MG63 (cell line): ENCODE measurements at places on chromosomes 11 and 22. TPM values are rescaled to one million over a fixed set of nuclear protein-coding genes. Genes with fewer than 3 reads are reported as not detected.

Gene PRPF19
- 94.4 and 98.0 TPM in 2 replicates for total RNA-seq

Gene HEPHL1
- total RNA-seq: not detected in 2 replicates

Gene TRIM34
- 10.7 and 10.8 TPM in 2 replicates for total RNA-seq

Gene GPHA2
- total RNA-seq: not detected in 2 replicates

Gene SLC22A12
- total RNA-seq: not detected in 2 replicates

Gene RAG1
- 0.10 TPM in 1 of 2 replicates, not detected in the other for total RNA-seq

Gene APOBEC3F
- total RNA-seq: 0.20 TPM in 1 of 2 replicates, not detected in the other

GRCh38 chr11:92227959-92228935 is 3.6 kb downstream of the FAT3 start:
- DNase-seq: no peak

DNA sequence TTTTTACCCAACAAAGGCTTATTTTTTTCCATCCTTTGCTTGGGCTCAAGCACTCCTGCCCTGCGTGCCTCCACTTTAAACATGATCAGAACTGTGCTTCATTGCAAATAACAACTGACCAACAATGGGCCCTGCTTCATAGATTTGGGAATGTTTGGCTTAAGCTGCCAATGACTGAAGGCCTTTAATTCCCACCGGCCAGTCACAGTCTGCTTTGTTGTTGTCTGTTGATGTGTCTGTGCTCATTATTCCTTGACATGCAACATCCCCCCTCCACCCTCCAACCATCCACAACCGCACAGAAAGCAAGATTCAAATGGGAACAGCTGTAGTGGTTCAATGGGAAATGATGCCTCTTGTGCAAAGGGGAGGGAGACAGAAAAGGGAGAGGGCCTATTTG is 23.0 kb downstream of the PAX6 start:
- no peak for DNase-seq

DNA sequence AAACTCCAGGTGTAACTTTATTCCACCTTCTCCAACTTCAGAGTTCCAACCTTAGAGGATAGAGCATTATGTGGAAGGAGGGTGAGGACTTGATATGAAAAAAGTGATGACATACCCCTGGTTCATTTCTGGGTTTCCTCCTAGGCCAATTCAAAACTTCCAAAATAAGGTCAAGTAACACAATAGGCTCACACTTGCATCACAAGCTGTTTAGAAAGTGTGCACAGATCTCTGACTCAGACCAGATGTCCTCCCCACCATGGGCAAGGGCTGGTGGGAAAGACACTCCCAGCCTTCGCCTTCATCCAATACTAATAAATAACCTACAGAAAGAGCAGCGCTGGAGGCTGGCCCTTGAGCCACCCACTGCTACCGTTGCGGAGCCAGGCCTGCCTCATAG is 5.8 kb upstream of the BUD13 start:
- DNase-seq: no peak

DNA sequence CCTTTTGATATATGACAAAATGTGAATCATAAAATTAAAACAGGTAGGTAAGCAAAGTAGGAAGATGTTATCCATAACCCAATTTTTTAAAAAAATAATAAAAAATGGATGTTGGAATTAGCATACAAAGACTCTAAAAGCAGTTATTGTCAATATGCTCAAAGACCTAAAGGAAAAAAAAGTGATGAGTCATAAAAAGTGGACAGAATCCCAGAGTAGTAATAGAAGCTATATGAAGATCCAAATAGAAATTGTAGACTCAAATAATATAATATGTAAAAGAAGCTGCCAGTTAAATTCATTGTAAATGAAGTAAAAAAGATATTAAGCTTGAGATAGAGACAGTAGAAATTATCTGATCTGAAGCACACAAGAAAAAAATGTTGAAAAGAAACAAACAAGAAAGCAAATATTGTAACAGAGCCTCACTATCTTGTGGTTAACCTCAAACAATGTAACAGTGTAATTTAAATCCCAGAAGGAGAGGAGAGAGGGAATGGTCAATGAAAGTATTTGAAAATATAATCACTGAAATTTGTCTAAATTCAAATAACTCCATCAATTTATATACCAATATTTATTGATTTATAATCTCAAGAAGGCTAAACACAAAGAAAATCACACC is 773.4 kb upstream of the RAG2 start:
- DNase-seq: no peak

- no peak for DNase-seq
These were observed 12.4 kb upstream of the TMEM123 start for GRCh38 chr11:102464859-102465500.

GRCh38 chr11:132838627-132839026 is 693.7 kb downstream of the OPCML start:
- DNase-seq: peak; percentile 68

DNA sequence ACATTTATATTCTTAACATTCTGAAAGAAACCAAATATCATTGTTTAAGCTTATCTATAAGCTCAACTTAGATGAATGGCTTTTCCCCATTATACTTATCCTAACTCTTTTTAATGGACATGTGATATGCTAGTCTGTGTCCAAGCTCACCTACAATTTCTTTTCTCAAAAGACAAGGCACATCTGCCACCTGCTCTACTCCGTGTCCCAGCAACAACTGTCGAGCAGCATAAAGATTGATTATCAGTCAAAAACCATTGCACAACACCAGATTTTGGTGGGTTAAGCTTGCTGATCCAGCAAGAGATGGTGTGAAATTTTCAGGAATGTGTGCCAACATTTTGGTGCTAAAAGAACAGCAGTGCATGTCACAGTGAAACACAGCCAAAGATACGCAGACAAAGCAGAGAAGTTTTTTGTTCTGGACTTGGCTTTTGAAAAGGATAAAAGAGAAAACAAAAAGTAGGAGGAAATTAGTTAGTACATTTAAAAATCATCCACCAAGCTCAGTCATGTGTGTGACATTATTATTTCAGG is 65.8 kb downstream of the DCDC1 start:
- DNase-seq: no peak

- peak; percentile 67 for DNase-seq
These were observed 3.7 kb upstream of the KCNC1 start for GRCh38 chr11:17730608-17731462.

DNA sequence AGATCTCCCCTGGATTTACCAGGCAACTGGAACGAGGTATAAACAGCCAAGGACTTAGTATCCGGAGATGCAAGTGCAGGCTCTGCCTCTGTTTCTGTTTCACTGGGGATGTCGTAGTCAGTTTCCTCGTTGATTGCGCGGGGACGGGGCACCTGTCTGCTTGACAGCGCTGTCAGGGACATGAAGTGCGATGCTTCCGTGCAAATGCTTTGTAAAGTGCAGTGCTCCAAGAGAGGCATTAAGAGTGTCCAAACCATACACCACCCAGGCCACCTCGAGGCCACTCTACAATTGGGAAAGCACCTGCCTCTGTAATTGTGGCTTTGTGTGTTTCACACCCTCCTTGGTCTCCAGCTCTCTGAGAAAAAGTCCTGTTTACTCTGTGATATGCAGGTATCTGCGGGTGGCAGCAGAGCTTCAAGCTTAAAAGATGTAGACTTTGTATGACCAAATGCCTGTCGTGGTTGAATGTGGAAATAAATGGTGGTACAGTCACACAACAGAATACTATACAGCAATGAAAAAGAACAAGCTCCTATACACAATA is 18.6 kb upstream of the CD5 start:
- no peak for DNase-seq

GRCh38 chr22:23075525-23076216 is 5.4 kb downstream of the GNAZ start:
- no peak for DNase-seq

DNA sequence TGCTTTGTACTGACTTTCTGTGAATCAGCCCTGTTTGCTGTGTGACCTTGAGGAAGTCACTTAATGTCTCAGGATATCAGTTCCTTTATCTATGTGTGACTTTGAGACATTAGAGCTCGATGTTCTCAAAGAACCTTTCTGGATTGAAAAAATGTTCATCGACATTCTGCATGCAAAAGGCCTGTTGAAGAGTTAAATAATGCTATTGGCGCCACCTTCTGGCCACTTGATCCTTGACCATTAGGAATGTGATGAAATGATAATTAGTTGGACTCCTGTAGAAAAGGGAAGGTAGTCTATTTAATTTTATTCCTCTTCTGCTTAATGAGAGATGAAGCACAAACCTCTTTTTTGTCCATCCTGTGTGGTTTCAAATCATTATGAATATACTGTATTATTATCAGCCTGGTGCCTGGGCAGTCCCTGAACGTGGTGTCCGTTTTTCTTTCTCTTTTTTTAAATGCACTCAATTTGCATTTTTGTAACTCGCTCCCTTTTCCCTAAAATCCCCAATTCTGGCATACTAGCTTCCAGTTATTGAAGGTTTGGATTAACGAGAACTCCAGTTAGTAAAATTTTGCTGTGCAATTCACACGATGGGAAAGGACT is 20.7 kb downstream of the ELF5 start:
- peak; percentile 31 for DNase-seq

GRCh38 chr11:67309166-67309565 is 5.8 kb downstream of the SSH3 start:
- DNase-seq: no peak

GRCh38 chr11:101327908-101328307 is 198.3 kb upstream of the PGR start:
- DNase-seq: no peak

GRCh38 chr11:67437082-67437808 is at the start of gene PTPRCAP:
PTPRCAP (minus strand) TSS chr11:67437682; CDS start chr11:67437619, 63 bp downstream.
- no peak for DNase-seq

DNA sequence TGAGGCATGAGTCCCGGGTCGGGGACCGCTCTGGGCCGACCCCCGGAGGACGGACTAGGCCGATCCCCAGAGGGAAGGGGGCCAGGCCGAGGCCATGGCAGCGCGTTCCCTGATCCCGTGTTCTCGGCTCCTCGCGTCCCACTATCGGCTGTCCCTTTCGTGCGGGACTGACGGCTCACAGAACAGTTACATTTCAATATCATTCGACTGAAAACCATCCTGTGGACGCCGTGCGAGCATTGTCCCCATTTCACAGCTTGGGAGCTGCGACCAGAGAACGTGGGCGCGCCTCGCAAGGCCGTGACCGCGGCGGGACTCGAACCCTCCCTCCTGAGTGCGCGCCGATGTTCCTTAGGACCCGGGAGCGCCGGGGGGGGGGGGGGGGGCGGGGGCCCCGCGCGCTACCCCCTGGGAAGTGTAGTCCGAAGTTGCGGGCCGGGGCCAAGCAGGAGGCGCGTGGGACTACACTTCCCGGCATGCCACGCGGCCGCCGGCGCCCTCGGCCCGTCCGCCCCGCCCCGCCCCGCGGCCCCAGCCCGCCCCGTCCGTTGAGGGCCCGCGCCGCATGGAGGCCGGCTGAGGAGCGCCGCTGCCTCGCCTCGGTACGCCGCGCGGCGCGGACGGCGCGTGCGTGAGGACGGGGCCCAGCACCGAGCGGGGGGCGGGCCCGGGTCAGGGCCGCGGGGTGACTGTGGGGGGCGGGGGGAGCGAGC is at the start of gene TRABD:
Gene TRABD, plus strand, starts transcription at position 539 of the 713 bp plus-strand sequence. CDS start 7,148 bp downstream, outside the sequence.
- peak; percentile 87 for DNase-seq

DNA sequence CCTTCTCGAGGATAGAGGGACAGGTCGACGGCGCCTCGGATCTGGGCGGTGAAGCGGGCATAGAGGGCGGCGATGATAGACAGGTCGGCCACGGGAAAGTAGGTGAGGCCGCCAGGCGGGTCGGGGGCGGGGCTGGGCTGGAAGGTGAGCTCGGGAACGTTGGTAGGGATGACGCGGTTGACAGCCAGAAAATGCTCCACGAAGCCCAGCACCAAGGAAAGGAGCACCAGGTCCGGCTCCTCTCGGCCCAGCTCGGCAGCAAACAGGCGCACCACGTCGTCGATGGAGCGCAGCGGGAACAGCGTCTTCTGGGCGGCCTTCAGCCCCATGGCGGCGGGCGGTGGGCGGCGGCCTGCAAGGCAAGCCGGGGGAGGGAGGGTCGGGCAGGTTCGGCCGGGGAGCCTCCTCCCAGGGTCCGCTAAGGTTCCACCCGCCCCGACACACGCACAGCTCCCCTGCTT is 540 bp downstream of the MEN1 start:
- DNase-seq: peak; percentile 14

GRCh38 chr22:22748756-22749155 is 104.3 kb downstream of the GGTLC2 start:
- no peak for DNase-seq

DNA sequence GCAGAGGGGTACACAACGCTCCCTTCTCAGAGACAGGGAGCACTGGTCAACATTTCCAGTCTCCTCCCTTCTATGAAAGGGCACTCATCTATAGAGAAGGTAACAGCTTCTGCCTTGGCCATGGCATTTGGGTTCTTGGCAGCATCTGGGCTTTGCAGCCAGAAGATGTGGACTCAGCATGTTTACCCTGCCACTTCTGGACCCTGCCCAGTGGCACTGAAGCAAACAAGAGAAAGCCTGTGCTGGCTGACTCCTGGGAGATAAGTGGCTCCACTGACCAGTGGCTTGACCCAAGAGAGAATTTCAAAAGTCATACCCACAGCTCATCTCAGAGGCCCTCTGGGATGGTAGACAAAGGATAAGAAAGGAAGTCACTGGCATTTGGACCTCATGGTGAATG is 8.0 kb downstream of the CSNK2A3 start:
- no peak for DNase-seq
